SK-N-SH (cell line): ENCODE measurements at places on chromosomes 12 and 14. TPM values are rescaled to one million over a fixed set of nuclear protein-coding genes. Genes with fewer than 3 reads are reported as not detected.

GRCh38 chr14:93031505-93032315 is 84.0 kb downstream of the ITPK1 start:
- DNase-seq, result no peak

- DNase-seq, result no peak
Observed at GRCh38 chr14:64438181-64438841, 27.0 kb upstream of the AKAP5 start.

DNA sequence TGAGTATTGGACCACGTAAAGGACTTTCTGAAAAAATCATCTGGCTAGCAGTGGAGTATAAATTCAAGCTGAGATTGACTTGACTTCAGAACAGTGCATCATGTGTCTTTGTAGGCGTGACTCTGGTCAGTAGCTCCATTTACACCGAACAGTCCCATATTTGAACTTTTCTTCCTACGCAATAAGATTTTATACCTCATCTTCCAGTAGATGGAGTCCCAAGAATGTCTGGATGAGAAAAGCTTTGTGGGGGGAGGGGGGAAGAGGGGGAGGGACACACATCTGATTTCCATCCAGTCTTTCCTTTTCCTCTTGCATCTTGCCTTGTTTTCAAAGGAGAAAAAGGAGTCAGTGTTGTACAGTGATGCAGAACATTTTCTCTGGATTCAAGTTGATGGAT is 241.0 kb downstream of the EMP1 start:
- no peak for DNase-seq

DNA sequence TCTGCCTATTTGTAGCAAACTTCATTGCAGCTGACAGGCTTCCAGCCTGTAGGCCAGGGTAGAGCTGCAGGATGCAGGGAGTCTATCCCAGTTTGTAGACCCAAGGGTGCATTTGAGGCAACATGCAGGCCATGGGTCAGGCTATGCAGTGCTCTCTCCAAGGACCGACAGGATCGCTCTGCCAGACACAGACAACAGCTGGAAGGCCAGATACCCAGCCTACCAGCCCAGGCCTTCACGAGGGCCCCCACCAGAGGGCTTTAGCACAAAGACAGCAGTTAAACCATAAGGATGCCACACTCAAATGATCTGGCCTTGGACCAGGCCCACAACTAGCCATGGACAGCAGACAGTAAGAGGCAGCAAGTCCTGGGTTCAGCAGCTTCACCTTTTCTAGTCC is 10.3 kb downstream of the KCTD10 start:
- no peak for DNase-seq

DNA sequence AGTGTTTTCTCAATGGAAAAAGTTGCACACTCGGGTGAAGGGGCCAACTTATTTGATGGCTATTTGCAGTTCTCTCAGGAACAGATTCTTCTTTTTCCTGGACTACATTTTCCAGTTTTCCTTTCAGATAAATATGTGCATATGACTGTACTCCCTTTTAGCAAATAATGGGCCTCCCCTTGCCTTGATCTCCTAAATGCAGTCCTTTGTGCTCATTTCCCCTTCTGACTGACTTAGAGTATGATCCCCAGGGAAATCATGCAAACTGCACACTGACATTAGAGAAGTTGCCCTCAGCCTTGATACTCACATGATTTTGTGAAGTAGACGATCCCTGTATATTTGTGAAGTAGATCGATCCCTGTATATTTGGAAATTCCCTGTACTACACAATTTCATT is 492.9 kb upstream of the NOVA1 start:
- no peak for DNase-seq

DNA sequence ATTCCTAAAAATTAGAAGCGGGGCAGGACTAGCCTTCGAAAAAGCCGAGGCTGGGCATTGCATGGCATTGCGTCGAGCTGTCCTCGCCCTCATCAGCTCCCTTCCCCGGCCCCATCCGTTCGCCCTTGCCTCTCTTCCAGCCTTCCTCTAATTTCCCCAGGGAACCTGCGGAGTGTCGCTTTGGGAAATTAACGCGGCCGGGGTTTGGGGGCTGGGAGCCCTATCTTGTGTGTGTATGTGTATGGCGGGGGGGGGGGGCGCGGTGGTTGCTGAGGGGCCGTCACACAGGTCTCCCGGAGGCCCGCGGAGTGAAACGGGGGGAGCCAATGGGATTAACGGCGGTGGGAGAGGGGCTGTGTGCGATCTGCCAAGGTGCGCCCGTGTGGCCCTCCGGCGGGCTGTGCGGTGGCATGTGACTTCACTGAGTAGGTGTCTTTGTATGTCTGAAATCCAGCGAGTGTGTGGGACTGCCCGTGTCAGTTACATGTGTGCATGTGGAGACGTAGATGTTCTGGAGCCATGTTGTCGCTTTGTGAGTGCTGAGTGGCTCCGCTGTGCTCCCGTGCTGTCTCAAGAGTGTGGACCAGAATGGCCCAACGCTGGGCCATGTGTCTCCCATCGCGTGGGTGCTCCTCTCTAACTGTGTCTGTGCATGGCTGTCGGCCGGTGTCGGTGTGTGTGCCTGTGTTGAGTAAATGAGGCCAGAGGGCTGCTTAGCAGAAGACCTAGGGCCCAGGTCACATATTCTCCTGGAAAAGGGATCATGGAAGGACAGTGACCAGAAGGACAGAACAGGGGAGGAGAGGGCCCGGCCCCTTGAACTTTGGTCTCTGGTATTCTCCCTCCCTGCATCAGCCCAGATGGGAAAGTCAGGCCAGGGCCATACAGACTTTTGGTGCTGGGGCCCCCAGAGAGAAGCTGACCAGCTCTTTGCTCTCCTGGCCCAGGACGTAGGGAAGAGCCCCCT is 1.5 kb downstream of the PTMS start:
- DNase-seq, result peak; percentile 46

- no peak for DNase-seq
Observed at GRCh38 chr14:68487805-68488590, 304.9 kb downstream of the ZFP36L1 start.

Gene AQP2
- polyA plus RNA-seq, result not detected in 2 replicates

Gene EPYC
- polyA plus RNA-seq, result not detected in 2 replicates

DNA sequence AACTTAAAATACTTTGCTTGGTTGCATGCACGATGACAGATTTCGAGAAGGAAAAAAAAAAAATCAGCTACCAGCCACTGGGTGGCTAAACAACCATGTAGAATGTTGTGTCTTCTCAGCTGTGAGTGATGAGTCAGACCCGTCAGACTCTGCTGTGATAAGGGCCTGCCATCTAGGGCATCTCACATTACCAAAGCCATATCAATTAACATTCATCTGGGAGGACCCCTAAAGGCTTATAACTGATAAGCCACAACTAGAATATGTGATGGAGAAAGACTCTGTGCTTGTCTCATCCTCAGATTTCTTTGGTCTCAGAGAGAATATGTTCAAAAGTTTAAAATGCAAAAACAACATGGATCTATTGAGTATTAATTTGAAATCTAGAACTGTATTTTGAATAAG is 111.5 kb downstream of the PAX9 start:
- DNase-seq, result no peak

Gene BDKRB1
- polyA plus RNA-seq, result 14.4 and 16.9 TPM in 2 replicates

Gene ZFYVE26
- 5.6 and 7.7 TPM in 2 replicates for polyA plus RNA-seq

DNA sequence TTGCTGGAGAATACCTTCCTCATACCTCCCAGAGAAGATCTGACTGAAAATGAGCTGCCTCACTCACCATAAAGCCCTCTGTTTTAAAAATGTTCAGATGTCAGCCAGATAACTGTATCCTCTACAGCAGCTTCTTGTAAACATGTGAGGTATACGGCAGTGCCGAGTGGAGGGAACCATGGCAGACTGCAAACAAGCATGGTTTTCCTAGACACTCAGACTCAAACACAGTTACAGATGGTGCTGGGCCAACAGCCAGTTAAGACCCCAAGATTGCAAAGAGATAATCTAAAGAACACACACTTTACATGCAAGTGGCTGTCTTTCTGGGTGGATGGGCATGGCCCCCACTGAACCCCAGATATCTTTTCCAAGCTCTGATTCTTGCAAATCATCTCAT is 16.6 kb upstream of the CCDC177 start:
- DNase-seq, result no peak

DNA sequence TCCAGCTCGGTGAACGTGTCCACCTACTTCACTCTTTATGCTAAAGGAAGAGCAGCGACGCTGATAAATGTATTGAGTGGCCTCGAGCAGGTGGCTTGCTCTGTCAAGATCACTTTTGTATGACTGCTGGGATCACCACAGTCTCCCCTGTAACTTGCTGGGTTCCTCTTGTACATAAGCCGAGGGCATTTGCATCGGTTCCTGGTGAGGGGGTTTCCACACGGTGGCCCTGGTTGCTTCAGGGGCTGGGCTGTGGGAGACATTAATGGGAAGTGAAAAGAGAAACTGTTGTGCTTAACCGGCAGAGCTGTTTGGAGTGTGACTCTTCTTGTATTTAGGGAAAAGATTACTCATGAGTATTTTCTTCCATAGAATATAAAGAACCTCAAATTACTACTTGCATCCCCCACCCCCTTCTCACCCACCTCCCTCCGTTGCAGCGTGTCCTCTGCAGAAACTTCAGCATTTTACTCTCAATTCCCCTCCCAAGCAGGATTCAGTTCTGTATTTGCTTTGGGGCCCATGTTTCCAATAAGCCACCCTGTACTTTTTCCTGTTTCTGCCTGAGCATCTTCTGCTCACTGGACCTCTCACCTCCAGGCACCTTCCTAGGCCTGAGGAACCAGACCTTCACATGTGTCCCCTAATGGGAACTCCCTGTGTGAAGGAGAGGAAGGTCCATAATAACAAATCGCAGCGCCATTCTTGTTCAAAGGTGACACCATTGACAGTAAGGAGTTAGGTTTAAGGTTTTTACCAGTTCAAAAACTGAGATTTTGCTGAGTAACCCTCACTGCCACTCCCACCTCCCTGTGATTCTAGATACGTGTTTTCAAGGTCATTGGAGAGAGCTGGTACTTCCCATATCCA is 187.0 kb downstream of the ETV6 start:
- no peak for DNase-seq

DNA sequence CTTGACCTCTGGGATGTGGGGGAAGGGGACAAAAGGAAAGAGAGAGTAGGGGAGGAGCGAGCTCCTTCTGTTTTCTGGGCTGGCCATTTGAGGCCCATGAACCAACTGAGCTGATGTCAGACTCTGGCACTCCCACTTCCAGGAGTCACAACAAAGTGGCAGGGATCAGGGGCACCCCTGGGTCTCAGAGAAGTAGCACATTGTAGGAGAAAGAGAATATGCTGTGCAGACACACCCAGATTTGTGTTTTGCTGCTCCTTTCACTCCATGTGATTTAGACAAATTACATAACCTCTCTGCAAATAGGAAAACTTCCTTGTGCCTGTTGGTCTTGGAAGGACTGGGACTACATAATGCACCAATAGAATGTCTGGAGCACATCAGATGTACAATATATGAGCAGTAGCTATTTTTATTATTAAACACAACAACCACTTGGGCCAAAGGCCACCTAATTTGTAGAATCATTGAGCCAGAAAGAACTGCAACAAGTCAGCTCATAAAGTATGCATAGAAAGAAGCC is 265.5 kb downstream of the ZFP36L1 start:
- DNase-seq, result no peak

GRCh38 chr12:17017402-17017801 is 411.4 kb upstream of the LMO3 start:
- no peak for DNase-seq

Gene LRR1
- 9.3 and 9.5 TPM in 2 replicates for polyA plus RNA-seq

GRCh38 chr12:39341179-39341578 is 101.7 kb downstream of the KIF21A start:
- no peak for DNase-seq

Gene MGP
- polyA plus RNA-seq, result 76.2 and 109 TPM in 2 replicates

GRCh38 chr12:53670971-53671370 is 4.9 kb downstream of the ATP5MC2 start:
- DNase-seq, result no peak

GRCh38 chr12:132685400-132685799 is 1.7 kb downstream of the POLE start:
- DNase-seq, result no peak

- DNase-seq, result no peak
Observed at GRCh38 chr12:125634813-125635212, 569.6 kb downstream of the AACS start.

DNA sequence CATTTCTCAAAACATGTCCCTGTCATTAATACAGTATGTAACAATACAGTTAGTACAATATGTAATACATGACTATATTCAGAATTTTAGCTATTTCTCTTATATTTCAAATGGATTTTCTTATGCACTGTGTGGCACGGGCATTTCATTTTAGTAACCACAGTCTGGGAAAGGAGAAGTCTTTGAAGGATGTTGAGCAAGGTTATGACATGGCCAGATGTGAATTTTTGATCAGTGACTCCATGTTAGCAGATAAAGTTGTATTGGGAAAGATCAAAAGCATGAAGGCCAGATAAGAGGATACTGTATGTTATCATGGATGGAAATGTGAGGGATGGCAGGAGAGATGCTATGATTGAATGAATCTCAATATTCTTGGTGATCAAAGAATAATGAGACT is 285.2 kb downstream of the NAV3 start:
- DNase-seq, result no peak

Gene C12orf76
- polyA plus RNA-seq, result 29.2 and 38.3 TPM in 2 replicates

Gene KRT74
- not detected in 2 replicates for polyA plus RNA-seq

DNA sequence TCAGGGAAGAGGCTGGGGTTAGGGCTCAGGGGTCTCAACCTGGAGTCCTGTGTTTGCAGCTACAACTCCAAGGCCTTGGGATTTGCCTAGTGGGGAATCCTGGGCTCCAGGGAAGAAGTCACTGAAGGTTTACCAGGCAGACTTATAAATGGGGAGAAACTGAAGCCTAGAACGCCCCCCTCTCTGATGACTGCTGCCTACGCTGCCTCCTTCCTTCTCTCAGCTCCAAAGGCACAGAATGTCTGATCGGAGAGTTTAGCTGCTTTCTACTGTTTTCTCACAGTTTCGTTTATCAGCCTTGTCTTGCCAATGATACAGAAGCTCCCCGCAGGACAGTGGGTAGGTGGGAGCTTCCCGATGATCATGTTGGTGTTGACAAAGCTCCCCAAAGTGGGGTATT is 101.7 kb downstream of the CACNA1C start:
- DNase-seq, result no peak

GRCh38 chr12:127223731-127224130 is 1043.2 kb upstream of the TMEM132C start:
- DNase-seq, result no peak

DNA sequence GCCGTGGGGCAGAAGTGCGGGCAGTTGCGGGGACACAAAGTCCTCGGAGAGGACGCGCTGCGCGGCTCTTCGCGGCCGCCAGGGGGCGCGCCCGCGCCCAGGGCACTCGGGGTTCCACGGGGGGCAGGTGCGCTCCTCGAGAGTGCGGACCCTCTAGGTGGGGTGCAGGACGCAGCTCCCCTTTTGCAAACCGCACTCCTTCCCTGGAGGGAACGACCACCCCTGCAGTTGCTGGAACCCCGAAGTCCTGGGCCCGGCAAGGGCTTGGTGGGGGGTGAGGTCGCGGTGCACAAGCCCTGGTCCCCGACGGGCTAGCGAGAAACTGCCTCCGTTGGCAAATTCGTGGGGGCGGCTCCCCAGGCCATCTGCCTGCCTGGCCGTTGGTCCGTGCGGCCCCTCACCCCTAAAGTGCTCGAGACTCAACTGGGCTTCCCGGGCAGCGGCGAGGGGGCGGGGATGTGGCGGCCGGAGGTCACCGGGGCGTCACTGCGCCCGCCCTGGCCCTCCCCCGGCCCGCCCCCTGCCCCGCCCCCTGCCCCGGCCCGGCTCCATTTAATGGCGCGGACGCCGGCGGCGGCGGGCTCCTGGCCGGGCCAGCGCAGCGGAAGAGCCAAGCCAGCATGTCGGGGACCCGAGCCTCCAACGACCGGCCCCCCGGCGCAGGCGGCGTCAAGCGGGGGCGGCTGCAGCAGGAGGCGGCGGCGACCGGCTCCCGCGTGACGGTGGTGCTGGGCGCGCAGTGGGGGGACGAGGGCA is at the start of gene ADSS1:
TSS of gene ADSS1 (plus strand) at position 579 of the 756 bp plus-strand sequence. CDS start at position 621, 42 bp downstream.
- peak; percentile 98 for DNase-seq

Gene ADAMTS20
- polyA plus RNA-seq, result not detected in 2 replicates

GRCh38 chr12:102814691-102815367 is 102.2 kb downstream of the PAH start:
- no peak for DNase-seq
